Activated CD8-positive, alpha-beta memory T cell treated with anti-CD3 and anti-CD28 coated beads for 4 hours (primary cell): ENCODE measurements at places on chromosomes 3 and 15.
A peak's percentile ranks its signal among the peaks of the same experiment; 100 is the strongest.

- DNase-seq = no peak
Observed at GRCh38 chr3:195453236-195453635, 10.4 kb upstream of the ACAP2 start.

- no peak for DNase-seq
Observed at GRCh38 chr3:103907567-103907966, 1459.1 kb upstream of the ALCAM start.

DNA sequence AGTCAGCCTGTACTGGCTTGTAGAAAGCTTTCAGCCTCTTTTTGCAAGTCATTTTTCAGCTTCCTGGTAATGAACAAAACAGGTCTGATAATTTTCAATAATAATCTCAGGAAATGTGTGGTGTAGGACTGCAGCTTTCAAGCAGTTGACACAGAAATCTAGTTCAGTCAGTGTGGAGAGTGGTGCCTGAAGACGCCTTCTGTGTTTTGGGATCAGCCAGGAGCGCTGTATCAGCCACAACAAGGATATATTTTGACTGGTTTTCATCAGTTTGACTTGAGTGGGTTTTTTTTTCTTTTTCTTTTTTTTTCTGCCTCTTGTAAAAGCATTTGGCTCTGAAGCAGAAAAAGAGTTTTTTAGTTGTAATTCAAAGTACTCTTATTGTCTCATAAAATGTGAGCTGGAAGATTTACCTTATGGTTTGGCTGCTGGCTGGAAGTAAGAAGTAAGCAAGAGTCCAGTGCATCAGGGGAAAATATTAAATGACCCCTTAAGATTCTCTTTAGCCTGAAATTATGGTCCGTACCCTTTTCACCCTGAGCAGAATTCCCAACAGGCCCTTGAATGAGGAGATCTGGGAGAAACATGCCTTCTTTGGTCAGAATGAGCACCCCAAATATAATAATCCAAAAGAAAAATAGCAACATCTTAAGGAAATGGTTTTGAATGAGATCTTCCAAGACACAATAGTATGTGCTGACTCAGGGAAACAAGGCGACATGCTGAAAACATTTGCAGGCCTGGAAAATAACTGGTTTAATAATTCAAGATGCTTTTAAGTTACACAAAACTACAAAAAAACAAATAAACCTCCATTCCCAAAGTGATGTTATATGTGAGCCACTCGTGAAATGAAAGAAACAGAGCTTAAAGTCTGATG lies 332.7 kb upstream of the ADAMTS9 start:
- no peak for DNase-seq

- DNase-seq = no peak
Observed at GRCh38 chr3:56926243-56926946, 124.6 kb upstream of the ARHGEF3 start.

DNA sequence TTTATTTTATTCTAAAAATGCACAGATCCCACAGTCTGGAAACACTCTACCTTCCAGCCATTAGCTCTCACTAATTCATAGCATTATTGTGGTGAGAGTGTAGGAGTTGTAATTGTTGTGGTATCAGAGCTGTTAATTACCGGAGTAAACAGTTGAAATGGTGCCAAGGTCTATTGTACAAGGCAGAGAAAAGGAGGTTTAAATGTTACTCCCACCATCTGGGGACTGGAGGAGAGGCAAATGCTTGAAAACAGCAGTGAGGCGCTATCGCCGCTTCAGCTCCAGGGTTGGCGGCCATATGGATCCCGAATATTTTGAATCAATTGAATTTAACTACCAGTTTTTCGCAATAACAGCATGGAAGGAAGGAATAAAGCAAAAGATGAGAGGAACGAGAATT lies 113.1 kb upstream of the C15orf61 start:
- no peak for DNase-seq

- DNase-seq = no peak
Observed at GRCh38 chr3:108200578-108200977, 21.6 kb downstream of the IFT57 start.

DNA sequence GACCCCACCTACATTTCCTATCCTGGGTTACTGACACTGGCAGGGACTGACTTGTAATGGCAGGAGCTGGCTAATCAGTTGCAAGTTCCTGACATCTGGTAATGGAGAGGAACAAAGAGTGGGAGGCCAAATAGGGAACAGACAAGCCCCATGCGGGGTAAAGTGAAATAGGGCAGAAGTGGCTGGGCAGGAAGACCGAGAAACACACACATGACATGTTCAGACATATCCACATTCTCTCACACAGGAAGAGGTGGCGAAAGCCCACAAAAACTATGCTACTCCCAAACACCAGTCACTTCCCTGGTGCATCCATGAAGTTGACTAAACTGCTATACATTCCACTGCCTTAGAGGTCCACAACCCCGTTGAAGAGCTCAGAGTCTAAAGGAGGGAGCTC lies 394.1 kb upstream of the TBL1XR1 start:
- DNase-seq = no peak

DNA sequence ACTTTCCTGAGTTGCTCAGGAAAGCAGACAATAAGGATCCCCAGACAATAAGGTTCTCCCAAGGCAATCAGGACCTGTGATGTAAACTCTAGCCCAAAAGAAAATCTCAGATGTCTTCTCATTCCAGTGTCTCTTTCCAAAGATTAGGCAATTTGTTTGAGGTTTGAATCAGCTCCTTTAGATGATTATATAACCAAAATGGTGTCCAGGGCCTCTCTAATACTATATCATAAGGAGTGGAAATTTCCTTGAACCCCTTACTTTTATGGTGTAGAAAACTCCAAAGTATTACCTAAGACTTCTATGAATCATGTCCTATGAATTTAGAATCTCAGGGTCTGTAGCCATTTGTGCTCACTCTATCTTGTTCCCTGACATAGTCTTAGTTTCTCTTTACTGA lies 65.9 kb downstream of the GPR176 start:
- DNase-seq = no peak

- DNase-seq = no peak
Observed at GRCh38 chr3:20741381-20741780, 555.4 kb upstream of the SGO1 start.

GRCh38 chr3:106593381-106593780 lies 724.6 kb upstream of the CBLB start:
- DNase-seq = no peak

DNA sequence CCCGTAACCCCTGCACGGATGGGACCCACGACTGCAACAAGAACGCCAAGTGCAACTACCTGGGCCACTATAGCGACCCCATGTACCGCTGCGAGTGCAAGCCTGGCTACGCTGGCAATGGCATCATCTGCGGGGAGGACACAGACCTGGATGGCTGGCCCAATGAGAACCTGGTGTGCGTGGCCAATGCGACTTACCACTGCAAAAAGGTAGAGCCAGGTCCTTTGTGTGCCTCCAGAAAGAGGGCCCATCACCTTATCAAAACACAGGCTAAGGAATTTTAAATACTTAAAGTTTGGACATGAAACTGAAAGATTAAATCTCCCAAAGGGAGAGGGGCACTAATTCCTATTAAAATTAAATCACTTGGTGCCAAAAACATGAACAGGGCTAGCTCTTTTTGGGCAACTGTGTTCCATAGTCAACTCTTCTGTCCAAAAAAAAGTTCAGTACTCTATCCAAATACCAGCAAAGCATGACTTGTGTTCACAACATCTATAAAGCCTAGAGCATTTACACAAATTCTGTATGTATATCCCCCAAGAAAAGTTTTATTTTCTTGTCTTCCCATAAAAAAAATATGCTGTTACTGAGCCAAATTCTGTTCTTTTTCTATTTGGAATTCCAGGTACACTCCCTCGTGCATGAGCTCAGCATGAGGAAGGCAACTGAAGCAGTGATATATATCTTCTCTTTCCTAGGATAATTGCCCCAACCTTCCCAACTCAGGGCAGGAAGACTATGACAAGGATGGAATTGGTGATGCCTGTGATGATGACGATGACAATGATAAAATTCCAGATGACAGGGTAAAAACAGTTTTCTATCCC lies 9.2 kb downstream of the THBS1 start:
- no peak for DNase-seq

- no peak for DNase-seq
Observed at GRCh38 chr15:80328496-80328895, 75.7 kb upstream of the ARNT2 start.

DNA sequence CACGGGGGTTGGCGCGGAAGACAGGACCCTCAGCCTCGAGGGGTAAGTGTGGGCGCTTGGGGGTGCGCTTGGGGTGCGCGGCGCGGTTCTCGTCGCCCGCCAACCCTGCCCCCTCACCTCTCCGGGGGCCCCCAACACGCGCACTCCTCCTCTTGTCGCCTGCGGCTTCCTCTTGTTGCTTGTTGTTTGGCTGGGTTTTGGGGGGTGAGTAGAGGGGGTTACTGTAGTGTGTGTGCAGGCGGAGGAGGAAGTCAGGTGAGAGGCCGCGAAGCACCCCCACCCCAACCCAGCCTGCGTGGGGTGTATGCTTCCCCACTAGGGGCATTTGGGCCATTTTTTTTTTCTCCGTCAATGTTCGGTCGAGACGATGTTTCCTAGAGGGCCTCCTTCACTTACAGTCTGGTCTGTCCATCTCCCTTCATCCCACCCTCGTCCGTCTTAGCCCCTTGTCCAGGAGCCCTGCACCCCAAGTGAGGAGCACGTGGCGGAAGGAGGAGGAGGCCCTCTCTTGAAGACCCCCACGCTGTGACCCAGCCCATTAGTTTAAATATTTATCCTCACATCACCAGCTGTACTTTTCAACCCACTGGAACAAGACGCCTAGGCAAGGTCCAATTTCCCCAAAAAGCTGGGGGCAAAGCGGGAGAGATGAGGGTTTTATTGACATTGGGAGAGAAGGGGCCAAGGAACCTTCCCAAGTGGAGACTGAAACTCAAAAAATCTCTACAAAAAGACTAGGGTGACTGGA lies 20.4 kb upstream of the SATB1 start:
- peak; percentile 41 for DNase-seq

DNA sequence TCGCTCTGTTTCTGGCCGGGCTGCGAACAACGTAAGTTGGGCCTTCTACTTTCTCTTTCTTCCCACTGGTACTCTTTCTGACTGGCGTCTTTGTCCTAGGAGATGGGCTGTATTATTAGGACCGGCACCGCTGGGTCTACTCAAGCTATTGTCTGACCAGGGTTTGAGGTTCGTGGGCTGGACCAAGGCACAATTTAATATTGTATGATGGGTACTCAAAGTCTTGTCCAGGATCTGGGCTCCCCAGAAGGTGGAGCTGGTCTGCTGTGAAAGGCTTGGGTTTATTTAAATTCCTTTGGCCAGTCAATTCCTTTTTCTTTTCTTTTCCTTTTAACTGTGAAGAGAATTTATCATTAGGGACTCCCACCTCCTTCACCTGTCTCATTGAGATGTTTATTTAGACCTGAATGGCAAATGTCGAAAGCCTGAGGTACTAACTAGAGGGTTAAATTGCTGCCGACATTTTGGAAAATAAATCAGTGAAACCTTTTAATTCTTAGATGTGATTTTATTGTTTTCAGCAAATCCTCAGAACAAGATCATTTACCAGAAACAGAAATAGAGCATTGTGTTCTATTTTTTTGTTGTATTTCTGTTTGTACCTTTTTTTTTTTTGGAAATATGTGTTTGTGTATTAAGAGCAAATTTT lies 410 bp downstream of the LRRC49 start:
- DNase-seq = no peak

DNA sequence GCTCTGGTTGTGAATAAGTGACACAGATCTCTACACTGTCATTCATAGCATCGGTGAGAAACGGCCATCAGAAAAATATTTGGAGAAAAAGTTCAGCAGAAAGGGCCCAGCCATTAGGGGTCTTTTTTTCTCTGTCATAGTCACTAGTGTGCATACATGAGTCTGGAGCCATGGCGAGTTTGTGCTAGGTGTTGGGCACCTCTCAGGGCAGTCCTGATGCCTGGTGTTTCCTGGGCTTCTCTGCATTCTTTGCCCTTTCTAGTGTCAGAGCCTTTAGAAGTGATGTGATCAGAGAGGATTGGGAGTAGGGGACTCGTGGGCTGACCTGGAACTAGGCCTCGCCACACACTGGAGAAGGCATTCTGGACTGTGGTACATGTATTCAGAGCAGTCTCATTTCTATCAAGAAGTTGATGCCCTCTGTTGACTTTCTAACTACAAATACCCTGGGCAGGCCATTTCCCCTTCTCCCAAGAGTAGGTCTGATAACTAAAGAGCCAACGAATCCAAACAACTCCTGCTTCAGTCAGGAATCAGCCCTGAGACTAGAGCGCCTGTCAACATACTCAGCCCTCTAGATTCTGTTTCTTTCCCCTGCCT lies 1.6 kb downstream of the KY start:
- no peak for DNase-seq

GRCh38 chr15:95021816-95022215 lies 790.5 kb downstream of the MCTP2 start:
- DNase-seq = no peak

GRCh38 chr3:127900536-127900935 lies 14.5 kb upstream of the KBTBD12 start:
- DNase-seq = no peak

- DNase-seq = no peak
Observed at GRCh38 chr3:152728231-152728980, 106.5 kb upstream of the P2RY1 start.

- no peak for DNase-seq
Observed at GRCh38 chr15:69557020-69557706, 104.5 kb downstream of the RPLP1 start.

DNA sequence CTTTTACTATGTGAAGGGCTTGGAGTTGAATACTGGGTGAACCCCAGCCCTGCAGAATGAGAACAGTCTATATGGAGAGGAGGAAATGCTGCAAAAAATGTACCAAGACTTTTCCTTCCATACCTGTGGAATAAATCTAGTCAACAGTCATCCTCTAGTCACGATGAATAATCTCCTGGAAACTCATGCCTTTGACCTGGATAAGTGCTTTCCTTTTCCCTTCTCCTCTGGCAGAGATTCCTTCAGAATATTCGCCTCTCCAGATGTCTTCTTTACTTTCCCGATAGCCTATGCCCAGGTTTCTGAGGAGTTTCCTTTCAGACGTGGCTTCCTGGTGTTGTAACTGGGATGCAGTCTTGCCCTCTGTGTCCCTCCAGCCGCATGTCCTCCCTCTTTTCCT lies 28.1 kb downstream of the CCNL1 start:
- no peak for DNase-seq

- no peak for DNase-seq
Observed at GRCh38 chr15:40567111-40567510, 2.0 kb upstream of the RPUSD2 start.

- DNase-seq = no peak
Observed at GRCh38 chr3:187082758-187083375, 56.4 kb downstream of the RPL39L start.

DNA sequence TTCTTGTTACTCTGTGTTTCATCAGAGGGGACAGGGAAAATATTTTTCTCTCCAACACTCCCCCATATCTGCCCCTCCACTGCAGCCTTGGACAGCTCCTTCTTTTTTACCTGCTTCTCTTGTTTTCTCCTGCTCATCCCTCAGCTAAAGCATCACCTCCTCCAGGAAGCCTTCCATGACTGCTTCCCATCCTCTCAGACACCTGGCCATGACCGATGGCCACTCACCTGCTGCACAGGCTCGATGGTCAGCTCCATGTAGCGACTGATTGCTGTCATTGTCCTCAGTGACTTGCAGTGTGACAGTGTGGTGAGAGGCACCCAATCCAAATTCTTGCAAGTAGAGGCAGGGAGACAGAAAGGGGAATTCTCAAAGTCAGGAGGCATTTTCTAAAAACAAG lies 22.5 kb downstream of the TMEM44 start:
- DNase-seq = no peak
